ENCODE measurements at places on chromosomes 16 and 17.

- no peak for DNase-seq
Observed at GRCh38 chr16:54942353-54942943, 11.8 kb downstream of the IRX5 start.

- DNase-seq: no peak
Observed at GRCh38 chr17:4711661-4712181, 1.3 kb downstream of the ARRB2 start.

DNA sequence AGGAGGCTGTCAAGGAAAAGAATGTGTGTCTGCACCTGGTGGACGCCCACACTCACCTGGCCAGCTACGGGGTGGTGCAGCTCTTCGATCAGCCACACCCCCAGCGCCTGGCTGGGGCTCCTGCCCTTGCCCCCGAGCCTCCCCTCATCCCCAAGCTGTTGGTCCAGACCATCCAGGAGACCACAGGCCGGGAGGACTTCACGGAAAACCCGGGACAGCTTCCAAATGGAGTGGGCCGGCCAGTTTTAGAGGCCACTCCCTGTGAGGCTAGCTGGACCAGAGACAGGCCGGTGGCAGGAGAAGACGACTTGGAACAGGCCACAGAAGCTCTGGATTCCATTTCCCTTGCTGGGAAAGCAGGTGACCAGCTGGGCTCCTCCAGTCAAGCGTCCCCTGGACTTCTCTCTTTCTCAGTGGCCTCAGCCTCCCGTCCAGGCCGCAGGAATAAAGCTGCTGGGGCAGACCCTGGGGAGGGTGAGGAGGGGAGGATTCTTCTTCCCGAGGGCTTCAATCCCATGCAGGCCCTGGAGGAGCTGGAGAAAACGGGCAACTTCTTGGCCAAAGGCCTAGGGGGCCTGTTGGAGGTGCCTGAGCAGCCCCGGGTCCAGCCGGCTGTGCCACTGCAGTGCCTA, 2.2 kb downstream of the WDR81 start:
- no peak for DNase-seq

DNA sequence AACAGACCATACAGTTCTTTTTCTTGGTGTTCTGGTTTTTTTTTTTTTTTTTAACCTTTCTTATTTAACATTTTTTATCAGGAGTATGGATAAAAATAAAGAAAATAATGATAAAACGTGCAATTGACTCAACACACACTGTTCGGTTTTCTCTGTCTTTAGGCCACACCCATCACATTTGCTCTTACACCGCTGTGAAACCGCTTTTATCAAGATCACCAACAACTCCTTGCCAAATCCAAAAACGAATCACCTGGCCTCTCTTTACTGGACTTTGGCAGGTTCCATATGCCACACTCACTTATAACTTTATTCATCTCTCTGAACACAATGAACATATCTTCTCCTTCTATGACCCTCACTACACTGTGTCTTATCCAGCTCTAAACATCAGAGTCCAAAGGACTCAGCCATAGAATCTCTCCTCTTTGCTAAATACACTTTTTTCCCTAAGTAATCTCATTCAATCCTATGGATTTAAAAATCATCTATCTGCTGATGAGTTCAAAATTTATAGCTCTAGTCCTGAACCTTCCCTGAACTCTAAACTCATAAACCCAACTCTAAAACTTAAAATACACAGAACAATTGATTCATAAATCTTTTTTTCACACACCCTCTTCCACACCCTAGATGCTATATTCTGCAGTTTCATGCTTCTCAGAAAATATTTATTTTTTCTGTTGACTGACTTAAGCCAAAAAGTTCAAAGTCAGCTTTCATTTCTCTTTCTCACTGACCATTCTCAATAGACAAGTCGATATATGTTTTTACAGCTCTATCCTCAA, 800.6 kb upstream of the SOX9 start:
- no peak for DNase-seq

DNA sequence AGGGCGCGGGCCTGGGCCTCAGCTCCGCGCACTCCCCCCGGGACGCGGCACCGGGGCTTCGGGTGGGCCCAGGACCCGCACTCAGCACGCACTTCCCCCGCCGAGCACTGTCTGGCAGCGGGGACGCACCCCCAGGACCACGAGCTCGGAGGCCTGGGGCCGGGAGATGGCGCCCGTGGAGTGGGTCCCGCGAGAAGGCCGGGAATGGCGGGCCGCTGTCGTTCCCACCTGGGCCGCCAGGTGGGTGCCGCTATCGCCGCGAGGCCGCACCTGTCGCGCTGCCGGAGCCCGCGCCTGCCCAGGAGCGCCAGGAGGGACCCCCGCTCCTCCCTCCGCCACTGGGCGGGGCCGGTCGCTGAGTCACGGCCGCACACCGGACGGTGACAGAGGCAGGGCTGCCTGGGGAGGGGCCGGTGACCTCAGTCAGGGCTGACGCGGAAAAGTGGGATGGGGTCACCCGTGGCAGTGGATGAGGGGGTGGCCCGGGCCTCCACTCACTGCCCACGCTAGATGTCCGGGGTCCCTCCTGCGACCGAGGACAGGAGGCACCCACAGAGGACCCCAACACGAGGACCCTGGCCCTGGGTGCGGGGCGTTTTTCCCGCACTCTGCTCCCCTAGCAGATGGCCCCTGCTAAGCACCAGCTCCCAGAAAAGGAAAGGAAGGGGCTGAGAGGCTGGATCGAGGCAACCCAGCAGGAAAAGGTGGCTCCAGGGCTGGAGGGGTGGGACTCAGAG, 6.9 kb upstream of the ACTG1 start:
- DNase-seq: peak; percentile 36

GRCh38 chr17:18182978-18183333, 672 bp upstream of the ALKBH5 start:
- DNase-seq: peak; percentile 94

- peak; percentile 49 for DNase-seq
Observed at GRCh38 chr16:53503991-53504663, 1.1 kb upstream of the AKTIP start.

GRCh38 chr16:26475596-26475995, 591.1 kb upstream of the C16orf82 start:
- no peak for DNase-seq

- DNase-seq: no peak
Observed at GRCh38 chr17:35932586-35932985, 2.0 kb upstream of the RDM1 start.

DNA sequence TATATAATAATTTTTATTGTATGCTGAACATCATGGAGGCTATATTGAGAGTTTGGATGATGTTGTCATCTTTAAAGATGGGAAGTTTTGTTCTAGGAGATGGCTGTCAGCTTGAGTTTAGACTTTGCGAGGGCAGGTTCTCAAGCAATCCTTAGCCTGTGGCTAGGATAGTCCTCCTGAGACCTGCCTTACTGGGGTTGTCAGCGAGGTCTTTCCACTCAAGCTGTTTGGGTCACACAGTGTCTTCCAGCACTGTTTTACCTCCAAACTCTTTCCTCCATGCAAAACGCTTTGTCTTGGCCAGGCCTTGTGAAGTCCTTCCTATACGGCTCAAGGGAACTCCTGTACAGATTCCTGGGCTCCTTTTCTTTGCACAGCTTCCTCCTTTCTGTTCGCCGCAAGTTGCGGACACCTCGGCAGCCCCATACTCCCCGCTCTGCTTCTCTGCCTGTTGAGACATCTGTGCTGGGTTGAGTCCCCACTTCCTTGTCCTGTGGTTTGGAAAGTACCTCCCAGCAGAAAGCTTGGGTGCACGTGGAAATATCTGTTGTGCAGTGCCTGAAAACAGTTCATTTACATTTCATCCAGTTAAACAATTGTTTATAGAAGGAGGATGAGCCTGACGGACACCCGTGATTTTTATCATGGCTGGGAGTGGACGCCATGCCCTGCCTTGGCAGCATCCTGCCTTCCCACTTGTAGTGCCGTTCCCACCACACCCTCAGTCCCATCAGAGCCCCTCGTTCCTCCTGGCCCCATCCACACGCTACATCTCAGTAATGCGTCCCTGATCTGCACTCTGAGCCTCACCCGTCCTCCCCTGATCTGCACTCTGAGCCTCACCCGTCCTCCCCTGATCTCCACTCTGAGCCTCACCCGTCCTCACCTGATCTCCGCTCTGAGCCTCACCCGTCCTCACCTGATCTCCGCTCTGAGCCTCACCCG, 55.0 kb upstream of the CBFA2T3 start:
- DNase-seq: no peak

DNA sequence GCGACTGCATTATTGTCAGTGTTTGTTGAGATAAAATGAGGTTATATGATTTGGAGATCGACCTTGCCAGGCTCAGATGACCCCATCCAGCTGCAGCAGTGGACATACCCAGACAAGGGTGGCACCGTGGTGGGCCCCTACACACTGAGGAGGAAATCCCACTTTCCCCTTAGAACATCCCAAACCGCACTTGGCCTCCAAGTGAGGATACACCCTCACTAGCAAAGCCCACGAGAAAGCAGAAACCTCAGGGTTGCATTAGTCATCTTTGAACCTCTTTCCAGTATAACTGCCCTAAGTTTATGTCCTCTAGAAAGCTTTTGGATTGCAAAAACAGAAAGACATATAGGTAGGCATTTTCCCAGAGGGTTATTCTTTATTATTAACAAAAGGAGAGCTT, 101.5 kb downstream of the CLEC16A start:
- peak; percentile 62 for DNase-seq

DNA sequence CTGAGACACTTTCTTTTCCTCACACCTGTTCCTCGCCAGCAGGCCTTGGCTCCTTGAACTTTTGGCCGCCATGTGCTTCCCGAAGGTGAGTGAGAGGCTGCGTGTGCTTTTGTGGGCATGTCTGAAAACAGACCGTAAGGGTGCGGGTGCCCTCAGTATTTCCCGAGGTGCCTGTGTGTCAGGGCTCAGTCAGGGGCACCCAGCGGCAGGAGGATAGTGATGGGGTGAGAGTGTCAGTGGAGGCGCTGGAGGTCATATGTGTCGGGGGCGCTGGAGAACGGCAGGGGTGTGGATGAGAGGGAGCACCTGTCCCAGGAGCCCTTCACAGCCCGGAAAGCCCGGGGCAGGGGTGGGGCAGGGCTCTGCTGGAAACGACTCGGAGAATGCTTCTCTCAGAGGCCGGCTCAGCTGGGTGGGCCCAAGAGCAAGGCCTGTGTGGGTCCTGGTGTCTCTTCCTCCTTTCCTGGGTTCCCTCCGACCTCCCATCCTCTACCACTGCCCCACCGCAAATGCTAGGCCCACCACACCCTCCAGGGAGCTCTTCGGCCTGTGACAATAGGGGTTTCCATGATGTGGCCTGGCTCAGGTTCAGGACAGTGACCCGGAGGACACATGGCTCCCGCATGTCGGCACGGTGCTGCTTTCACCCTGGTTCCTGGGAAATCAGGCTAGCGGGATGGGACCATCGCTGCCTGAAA, 451 bp downstream of the IL32 start:
- no peak for DNase-seq

GRCh38 chr17:30401097-30401496, 22.4 kb downstream of the CPD start:
- no peak for DNase-seq
